ENCODE measurements at places on chromosomes 3 and 15. TPM values are rescaled to one million over a fixed set of nuclear protein-coding genes. Genes with fewer than 3 reads are reported as not detected.
A peak's percentile ranks its signal among the peaks of the same experiment; 100 is the strongest.

The PRSS50 gene
- polyA plus RNA-seq = not detected

The SAMD7 gene
- not detected for polyA plus RNA-seq

The THPO gene
- 0.25 TPM for polyA plus RNA-seq

DNA sequence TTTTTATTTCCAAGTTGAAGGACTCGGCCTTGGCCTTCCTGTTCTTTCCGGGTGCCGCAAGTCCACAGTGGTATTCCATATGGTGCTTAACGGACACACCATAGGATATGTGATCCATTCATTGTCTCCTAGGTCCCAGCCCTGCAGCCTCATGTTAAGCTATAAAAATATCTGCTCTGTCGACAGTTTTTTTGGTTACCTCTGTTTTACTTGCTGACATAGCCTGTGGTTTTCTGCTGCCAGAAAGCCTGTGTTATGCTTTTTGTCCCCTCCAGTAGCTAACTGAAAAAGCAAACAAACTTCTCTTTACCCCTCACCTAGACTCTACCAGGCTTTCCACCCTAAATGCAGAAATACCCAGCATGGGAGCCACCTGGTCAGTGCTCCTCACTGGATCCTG, 5.3 kb downstream of the INAFM2 start:
- peak overlapping the region; percentile 97 for H3K27ac ChIP-seq
- no peak for DNase-seq
- peak overlapping the region; percentile 84 for H3K4me3 ChIP-seq
- peaks cover 90% of the 10 kb centered on the region for H3K4me1 ChIP-seq

DNA sequence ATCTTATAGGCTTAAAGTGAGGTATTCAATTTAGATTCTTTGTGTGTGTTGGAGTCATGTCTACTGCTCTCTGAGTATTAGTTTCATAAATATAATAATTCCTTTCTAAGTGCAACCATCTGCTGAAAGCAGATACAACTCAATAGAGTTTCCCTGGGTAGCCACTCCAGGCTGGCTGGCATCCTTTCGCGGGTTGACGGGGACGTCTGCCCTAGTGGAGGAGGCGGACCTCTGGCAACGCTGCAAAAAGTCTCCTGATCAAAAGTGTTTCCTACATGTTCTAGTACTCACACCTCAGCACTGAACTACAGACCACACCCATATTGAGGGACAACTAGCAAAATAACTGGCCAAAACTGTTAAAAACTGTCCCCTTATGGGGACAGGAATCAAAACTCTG, 2.5 kb downstream of the MOBP start:
- H3K4me3 ChIP-seq = no peak overlapping the region
- no peak overlapping the region for H3K27ac ChIP-seq
- no peak for DNase-seq
- no peaks in the 10 kb centered on the region for H3K4me1 ChIP-seq

- peaks cover 15% of the 10 kb centered on the region for H3K4me1 ChIP-seq
- H3K27me3 ChIP-seq = no peaks in the 10 kb centered on the region
- no peak for DNase-seq
- no peak overlapping the region for H3K4me3 ChIP-seq
- no peak overlapping the region for H3K27ac ChIP-seq
- no peaks in the 10 kb centered on the region for H3K36me3 ChIP-seq
Measured at GRCh38 chr15:98063315-98063714, 102.8 kb downstream of the ARRDC4 start.

GRCh38 chr15:78909791-78910228, 35.0 kb downstream of the CTSH start:
- H3K4me1 ChIP-seq = no peaks in the 10 kb centered on the region
- DNase-seq = no peak
- H3K4me3 ChIP-seq = no peak overlapping the region
- peaks cover 26% of the 10 kb centered on the region for H3K36me3 ChIP-seq
- no peak overlapping the region for H3K27ac ChIP-seq

DNA sequence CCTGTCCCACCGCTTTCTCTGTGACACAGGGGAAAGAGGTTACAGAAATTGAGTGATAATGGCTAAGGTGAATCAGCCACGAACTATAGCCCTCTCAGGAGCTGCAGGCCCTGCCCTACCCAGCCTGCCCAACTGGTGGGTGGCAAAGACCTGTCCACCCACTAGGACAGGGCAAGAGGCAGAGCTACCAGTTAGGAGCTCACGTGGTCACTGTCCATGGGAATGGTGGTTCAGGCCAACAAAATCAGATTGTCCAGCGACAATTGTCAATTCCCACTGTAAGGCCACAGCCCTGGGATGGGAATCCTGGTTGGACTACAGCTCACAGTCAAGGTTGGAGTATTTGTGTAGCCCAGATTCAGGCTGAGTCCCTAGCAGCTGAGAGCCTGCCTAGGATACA, 75.0 kb downstream of the PPCDC start:
- no peak overlapping the region for H3K4me3 ChIP-seq
- no peaks in the 10 kb centered on the region for H3K4me1 ChIP-seq
- H3K36me3 ChIP-seq = no peaks in the 10 kb centered on the region
- H3K27me3 ChIP-seq = no peaks in the 10 kb centered on the region
- DNase-seq = no peak
